ENCODE measurements at places on chromosomes 16 and 17.

- no peak for DNase-seq
Measured at GRCh38 chr17:64369007-64369893, 21.4 kb downstream of the PECAM1 start.

GRCh38 chr16:19929062-19929511 lies 44.4 kb upstream of the GPRC5B start:
- DNase-seq, result no peak

GRCh38 chr17:42780851-42781638 lies 635 bp downstream of the WNK4 start:
- DNase-seq, result no peak

GRCh38 chr16:2846511-2847310 lies 11.3 kb downstream of the PRSS22 start:
- no peak for DNase-seq

DNA sequence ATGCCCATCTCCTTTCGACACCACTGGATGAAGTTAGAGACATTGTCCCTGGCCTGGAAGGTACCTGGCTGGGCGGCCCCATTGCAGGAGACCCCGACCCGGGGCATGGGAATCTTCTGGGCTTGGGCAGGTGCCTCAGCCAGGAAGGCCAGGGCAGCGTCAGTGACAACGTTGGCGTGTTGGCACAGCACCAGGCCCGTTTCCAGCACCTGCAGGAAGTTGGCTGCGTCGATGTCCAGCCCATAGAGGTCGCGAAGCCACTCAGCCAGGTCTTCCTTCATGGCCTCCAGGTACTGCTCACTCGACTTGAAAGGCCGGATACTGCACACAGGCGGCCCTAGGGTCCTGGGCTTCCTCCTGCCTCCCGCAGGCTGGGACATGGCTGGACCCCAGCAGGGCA lies 568 bp downstream of the GAS2L2 start:
- DNase-seq, result no peak

GRCh38 chr17:65618516-65618915 lies 57.1 kb upstream of the AXIN2 start:
- DNase-seq, result no peak

- DNase-seq, result peak; percentile 93
Measured at GRCh38 chr16:85123891-85124635, 11.8 kb upstream of the CIBAR2 start.
